ENCODE measurements at places on chromosomes 3 and 15.

- no peak for DNase-seq
Observed at GRCh38 chr15:62727501-62727900, 315.0 kb upstream of the TPM1 start.

GRCh38 chr3:168362661-168363247, 267.0 kb upstream of the GOLIM4 start:
- DNase-seq, result no peak

DNA sequence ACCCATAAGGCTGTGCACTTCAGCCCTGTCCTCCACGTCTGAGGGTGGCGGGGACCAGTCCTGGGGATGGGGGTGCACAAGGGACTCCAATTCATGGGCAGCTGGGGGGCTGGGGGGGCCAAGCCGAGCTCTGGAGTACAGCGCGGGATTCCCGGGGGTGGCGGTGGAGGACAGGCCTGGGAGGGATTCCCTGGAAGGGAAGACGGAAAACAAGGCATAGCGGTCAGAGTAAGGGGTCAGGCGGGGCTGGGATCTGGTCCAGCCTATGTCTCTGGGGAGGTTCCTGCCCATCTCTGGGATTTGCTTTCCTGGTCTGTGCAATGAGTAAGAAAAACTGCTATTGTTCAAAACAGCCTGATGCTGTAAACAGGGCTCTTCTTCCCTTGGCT, 8.1 kb upstream of the IGDCC3 start:
- no peak for DNase-seq

GRCh38 chr3:109774108-109774507, 436.8 kb upstream of the DPPA4 start:
- no peak for DNase-seq

GRCh38 chr3:136396916-136397315, 146.8 kb downstream of the PCCB start:
- DNase-seq, result no peak

DNA sequence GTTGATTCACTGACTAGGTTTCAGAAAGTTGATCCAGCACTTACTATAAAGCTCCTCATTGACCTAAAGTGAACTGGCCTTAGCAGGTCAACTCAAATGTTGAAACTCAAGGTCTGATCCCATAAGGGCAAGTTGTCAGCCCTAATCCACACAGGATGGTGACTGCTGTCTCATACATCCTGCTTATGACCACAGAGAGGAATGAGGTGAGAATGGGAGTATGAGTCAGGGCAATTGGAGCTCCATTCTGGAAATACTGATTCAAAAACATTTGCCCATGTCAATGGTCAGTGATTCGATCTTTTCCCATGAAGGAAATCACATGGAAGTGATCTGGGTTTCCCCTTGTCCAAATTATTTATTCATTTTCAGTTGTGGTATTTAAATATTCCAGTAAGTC, 78.7 kb downstream of the ZNF385D start:
- no peak for DNase-seq

DNA sequence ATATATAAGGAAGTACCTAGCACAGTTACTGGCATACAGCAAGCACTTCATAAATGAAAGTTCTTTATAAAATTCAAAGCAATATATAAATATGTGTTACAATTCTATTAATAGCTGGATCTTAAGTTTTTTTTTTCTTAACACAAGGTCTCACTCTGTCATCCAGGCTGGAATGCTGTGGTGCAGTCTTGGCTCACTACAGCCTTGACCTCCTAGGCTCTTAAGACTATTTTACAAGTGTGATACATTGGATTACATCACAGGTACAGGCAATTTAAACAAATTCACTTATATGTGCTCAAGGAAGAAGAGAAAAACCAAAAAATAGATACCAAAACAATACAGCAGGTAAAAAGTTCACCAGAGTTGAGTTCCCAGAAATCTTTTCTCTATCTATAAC, 60.6 kb downstream of the ZNF280D start:
- DNase-seq, result no peak

DNA sequence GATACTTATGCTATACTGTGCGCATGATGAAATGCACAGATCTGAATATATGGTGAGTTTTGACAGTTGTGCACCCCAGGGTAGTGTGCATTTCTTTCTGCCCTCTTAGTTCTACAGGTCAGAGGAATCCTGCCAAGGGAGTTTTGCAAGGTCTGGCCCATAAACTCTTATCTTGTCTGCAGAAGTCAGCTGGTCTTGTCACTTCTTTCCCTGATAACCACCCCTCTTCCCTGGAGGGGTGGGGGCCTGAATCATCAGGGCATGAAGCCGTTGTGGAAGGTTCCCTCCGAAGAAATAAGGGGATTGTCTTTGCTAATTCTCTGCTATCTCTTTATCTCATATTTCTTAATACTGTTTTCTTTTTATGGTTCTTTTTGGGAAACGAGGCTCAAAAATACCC, 30.4 kb downstream of the TRIM71 start:
- DNase-seq, result no peak

GRCh38 chr15:68578175-68578979, 416 bp upstream of the CORO2B start:
- DNase-seq, result no peak

GRCh38 chr3:29488922-29489321, 208.1 kb downstream of the RBMS3 start:
- DNase-seq, result no peak
